ENCODE measurements at places on chromosomes 5 and 9.

GRCh38 chr9:114930056-114930812 is at the start of gene TNFSF8:
TSS of gene TNFSF8 (minus strand) at chr9:114930591. CDS start at chr9:114930303, 288 bp downstream.
- peak; percentile 60 for DNase-seq

GRCh38 chr9:7937761-7938491 is 138.3 kb upstream of the DMAC1 start:
- DNase-seq, result no peak

DNA sequence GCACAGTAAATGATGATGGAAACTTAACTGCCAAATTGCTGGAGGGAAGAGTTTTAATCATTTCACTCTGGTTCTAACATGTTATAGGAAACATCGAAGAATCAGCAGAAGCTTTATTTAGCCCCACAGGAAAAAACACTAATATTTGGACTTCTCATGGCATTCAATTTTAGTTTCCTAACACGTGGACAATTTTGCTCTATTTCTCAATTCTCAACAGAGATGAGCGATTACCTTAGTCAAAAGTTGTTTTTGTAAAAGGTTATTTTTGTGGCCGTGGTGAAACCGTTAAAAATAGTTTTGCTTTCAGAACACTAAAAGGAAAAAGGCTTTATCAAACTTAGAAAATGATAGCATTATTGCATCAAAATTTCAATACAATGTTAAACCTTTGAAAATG is 235.2 kb downstream of the PLK2 start:
- DNase-seq, result no peak

DNA sequence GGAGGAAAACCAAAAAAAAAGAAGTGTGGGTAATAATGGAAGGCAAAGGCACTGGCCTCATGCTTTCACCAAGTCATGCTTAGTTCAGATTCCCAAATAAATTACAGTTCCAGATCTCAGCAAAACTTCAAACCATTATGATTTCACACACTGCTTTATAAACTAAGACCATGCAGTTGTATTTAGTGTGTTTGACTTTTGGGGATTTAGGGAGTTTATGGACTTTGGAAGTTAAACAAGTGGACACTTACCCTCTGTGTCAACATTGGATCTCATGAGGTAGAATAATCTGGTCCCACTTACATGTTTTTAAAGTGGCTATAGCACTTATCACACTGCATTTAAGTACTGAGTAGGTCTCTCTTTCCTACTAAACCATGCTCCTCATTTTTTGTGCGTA is 3.7 kb downstream of the DNAJC25 start:
- DNase-seq, result no peak

- DNase-seq, result no peak
These were observed 69.2 kb downstream of the SYK start for GRCh38 chr9:90870621-90871326.

- no peak for DNase-seq
These were observed 384.3 kb downstream of the YTHDC2 start for GRCh38 chr5:113897748-113898147.

DNA sequence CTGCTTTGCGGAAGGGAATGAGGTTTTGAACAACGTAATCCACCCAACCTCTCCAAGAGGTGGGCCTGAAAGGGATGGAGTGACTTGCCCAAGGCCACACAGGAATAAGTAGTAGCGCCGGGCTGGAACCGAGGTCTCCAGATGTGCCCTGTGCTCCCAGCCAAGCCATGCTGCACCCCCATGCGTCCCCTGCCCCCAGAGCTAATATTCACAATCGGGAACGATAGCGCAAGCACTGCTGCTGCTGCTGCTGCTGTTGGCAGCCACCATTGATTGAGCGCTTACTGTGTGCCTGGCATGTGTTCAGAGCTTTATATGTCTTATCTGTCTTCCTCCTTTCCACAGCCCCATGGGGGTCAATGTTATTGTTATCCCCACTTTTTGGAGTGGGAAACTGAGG is 43.9 kb downstream of the AMBP start:
- no peak for DNase-seq

DNA sequence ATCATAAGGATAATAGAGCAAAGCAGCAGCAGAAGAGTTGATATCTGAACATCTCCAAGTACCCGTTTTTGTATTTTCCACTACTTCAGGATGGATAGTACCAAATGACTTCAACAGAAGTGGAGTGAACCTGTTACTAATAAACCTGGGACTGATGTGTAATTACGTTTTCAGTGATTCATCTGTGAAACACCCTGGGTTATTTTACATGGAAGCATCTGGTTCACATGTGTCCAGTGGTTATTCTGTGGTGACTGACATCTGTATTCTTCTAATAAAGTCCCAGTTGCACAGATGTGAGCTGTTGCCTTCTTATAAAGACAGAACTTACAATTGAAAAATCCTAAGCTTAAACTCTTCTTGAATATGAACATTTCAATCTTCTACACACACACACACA is 139.7 kb upstream of the VCAN start:
- DNase-seq, result no peak

GRCh38 chr9:115649991-115650472 is 503.6 kb upstream of the PAPPA start:
- DNase-seq, result no peak

DNA sequence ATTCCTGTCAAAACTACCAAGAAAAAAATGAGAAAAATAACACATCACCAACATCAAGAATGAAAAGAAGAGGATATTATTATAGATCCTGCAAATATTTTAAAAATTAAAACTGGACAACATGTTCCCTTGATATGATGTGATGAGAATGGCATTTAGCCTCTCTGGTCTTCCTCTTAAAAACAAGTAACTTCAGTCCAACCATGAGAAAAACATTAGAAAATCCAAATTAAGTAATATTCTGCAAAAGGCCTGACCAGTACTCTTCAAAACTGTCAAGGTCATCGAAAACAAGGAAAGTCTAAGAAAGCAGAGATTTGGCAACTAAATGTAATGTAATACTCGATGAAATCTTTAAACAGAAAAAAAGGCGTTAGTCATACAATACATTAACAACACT is 167.1 kb upstream of the SNX2 start:
- DNase-seq, result no peak

- DNase-seq, result no peak
These were observed 2.5 kb downstream of the SH3PXD2B start for GRCh38 chr5:172451771-172452197.

GRCh38 chr5:138338411-138339090 is 485 bp downstream of the FAM53C start:
- DNase-seq, result no peak

GRCh38 chr5:147481376-147481775 is 28.5 kb downstream of the DPYSL3 start:
- DNase-seq, result no peak

DNA sequence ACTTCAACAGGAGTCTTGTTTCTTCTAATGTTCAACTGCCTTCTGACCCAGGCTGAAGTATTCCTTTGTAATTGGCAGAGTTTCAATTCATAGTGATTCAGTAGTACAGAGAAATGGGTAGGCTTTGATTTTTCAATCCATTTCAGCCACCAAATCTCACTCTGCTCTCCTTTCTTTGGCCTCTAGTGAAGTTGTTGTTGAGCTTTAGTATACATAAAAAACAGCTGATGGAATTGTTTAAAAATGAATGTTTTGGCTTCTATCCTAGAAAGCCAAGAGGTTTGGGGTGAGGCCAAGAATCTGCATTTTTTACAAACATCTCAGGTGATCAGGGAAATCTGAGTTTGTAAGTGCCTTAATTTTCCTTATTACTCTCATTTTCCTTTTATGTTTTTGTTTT is 182.9 kb upstream of the MAP1B start:
- DNase-seq, result no peak

DNA sequence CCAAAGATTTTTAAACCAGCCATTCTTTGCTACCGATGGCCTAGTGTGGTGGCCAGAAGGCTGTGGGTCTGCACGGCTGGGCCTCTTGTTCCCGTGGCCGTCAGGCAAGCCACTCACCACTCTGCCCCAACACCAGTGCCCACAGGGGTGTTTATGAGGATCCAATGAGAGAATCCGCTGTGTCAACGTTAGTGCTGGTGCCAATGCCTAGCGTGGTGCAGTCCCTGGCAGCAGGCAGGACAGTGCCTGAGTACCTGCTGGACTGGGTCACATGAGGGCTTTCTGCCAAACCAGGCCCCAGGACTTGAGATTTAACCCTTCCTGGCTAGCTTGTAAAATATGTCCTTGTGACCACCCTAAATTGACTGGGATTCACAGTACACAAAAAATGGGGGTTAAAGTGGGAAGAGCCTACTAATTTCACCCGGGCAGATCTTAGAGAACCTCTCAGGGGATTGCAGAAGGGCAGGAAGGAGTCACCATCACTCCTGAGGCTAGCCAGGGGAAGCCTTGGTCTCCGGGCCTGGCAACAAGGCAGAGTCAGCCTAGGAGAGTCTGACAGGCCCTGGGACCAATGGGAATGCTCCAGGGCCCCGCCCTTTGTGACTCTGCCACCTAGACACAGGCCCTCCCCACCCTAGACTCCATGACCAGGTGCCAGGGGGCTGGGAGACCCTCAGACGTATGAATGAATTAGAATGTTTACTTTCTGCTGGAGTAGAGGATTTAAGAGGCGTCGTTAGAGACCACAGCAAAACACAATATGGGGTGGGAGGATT is 63.2 kb upstream of the FSTL4 start:
- DNase-seq, result no peak

- peak; percentile 91 for DNase-seq
These were observed 2.1 kb upstream of the ANXA2R start for GRCh38 chr5:43042176-43042625.

DNA sequence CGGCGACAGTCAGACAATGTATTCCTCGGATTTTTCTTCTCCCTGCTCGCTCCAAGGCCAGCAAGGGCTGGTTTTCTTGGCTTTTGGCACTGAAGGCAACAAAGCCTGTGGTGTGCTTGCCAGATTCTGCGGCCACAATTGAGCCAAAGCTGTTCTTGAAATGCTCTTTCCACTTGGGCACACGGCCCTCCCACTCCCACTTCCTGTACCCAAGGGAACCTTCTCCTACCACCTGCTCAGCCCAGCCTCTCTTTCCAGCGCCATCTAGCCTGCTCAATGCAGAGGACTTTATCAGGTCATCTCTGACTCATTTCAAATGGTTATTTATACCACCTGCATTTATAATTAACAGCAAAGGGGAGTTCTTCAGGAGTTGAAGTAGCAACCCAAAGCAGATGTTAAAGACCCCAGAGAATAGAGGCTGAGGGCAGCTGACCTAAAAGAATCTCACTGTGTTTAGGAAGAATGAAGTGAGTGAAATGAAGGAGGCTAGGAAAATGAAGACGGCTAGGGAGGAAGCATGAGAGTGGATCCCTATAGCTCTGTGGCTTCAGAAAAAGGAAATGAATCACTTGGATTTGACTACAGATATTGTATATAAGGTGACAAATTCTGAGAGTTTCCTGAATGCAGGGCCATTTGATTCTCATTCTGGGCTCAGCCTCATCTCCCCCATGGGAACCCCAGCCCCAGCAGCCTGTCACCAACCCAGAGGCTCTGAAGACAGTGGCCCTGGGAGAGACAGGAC is 439.0 kb downstream of the ENC1 start:
- DNase-seq, result no peak

GRCh38 chr5:107149243-107150005 is 521.3 kb downstream of the EFNA5 start:
- no peak for DNase-seq

- peak; percentile 31 for DNase-seq
These were observed 6.1 kb upstream of the COL5A1 start for GRCh38 chr9:134635351-134636148.

DNA sequence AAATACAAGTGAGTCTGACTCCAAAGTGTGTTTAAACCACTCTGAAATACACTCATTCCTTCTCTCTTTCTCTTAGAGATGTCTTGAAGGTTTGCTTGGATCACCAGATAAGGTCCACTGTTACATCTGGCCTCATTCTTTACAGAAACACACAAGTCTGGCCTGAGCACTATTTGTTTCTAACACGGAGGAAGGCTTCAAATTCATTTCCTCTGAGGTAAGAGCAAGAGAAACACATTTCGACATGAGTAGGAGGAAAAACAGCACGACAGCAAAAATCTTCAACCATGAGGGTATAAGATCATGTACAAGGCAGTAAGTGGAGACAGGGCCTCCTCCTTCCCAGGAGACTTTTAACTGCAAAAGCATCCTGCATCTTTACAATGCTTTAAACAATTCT is 8.0 kb downstream of the SIL1 start:
- DNase-seq, result no peak

DNA sequence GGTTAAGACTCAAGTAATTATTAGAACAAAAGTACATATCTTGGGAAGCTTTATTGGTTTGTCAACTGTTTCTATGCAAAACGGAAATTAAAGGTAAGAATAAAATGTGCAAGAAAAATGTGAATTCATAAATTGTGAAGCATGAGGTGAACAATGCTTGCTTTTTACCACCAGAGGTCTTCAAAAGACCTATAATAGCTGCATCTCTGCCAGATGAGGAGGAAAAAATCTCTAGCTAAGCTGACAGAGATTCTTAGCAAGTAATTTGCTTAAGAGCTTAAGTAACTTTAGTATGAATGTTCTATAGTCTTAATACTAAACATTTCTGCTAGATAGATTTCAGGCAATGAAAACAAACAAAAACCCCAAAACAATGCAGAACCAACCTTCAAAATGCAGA is 54.1 kb downstream of the MRPS30 start:
- DNase-seq, result no peak

DNA sequence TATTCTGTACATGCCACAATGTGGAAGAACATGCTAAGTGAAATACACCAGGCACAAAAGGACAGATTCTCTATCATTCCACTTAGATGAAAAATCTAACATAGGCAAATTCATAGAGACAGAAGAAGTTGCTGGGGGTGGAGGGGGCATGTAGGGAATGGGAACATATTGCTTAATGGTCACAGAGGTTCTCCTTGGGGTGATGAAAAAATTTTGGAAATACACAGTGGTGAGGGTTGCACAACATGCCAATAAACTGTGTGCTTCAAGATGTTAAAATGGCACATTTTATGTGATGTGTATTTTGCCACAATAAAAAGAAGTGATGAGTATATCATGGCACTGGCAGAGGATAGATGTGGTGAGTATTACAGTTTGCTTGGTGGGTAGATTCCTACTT is 111.9 kb downstream of the SUSD1 start:
- no peak for DNase-seq
